Fibroblast of skin of abdomen (primary cell): ENCODE measurements at places on chromosomes 1 and 21.

- DNase-seq: no peak
Measured at GRCh38 chr1:116332451-116332850, 40.6 kb upstream of the ATP1A1 start.

DNA sequence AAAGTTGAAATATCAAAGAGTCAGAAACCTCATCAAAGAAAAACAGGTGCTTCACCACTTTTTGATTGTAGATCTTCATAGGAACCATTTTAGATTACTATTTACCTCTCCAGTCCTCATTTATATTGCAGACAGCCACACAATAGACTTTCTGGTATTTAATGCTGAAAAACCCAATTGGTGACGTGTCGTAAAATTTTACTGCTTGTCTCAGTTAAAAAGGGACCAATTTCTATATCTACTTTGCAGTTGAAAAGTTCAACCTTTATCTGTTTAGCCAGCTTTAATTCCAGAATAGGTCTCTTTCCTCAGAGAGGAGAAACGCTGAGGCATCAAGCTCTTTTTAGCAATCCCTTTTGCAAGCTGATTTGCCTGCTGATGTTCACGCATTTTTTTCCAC, 1722.4 kb downstream of the PLA2G4A start:
- DNase-seq: no peak

DNA sequence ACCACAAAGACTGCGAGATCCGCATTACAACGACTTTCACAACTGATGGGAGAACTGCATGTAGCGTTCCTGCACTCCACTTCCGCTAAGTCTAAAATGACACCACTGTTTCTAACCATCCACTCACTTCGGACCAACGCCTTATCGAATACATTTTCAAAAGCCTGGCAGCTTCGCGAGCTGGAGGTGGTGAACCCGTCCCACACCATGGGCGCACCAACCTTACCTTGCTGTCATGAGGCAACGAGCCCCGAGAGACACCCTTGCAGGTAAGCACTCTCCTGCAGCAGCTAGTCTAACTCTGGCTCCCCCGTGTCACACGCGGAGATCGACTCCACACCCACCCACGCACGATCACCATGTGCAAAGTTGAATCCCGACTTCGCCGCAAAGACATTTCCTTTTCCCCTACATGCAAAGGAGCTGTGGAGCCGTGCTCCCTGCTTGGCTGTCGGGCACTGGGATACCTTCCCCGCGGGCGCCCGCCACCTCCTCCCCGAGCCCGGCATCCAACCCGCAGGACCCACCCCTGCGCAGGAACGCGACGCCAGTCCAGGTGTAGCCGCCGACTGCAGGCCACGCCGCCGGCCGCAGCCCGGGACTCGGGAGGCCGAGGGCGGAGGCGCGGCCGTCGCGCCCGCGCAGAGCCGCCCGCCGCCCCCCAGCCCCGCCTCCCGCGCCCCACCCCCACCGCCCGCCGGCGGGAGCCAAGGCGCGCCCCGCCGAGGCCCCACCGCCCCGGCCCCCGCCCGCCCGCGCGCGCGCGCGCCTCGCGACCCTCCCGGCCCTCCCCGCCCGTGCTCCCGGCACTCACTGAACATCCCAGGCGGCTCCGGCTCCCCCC, 629 bp downstream of the TAF5L start:
- DNase-seq: peak; percentile 26

- DNase-seq: peak; percentile 11
Measured at GRCh38 chr1:52554756-52555155, 1.9 kb upstream of the TUT4 start.

- no peak for DNase-seq
Measured at GRCh38 chr21:46624050-46624449, 11.4 kb upstream of the PRMT2 start.
